ENCODE measurements at places on chromosomes 11 and 22. TPM values are rescaled to one million over a fixed set of nuclear protein-coding genes. Genes with fewer than 3 reads are reported as not detected.

Gene GP1BB
- 5.9 TPM for total RNA-seq

Gene MLC1
- total RNA-seq, result not detected

Gene OR1S2
- not detected for total RNA-seq

DNA sequence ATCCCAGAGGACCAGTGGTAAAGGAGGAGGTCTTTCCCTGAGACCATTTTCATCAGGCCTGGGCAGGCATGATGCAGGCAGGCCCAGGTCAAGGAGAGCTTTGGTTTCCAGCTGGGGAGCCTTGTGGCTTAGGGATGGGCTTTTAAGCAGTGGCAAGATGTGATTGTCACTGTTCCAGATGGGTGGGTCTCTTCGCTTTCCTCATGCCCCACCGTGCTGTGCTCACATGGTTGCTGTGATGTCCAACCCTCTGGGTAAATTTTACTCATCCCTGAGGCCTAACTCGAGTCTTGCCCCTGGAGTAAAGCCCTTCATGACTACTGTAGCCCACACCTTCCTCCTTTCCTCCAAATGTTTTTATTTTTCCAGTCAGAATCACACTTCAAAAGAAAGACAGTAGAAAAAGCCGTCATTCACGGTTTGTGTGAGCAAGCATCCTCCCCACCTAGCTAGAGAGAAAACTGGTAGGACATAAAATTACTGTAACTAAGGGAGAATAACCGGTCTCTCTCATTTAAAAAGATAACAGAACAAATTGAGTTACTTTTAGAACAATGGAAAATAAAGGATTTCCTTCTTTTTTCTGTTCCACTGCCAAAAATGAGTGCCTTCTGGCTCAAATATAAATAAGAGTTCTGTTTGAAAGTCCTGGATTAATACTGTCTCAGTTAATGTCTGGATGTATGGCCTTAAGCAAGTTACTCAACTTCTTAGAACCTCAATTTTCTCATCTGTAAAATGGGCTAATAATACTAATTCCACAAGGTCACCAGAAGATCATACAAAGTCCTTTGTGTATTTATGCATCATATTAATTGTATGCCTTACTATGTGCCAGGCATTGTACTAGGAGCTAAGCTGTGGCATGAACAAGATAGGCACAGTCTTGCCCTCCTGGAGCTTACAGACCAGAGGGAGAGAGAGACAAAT is 84.9 kb downstream of the ME3 start:
- H3K4me1 ChIP-seq, result peaks cover 12% of the 10 kb centered on the region
- H3K27ac ChIP-seq, result no peak overlapping the region
- H3K36me3 ChIP-seq, result no peaks in the 10 kb centered on the region
- no peaks in the 10 kb centered on the region for H3K27me3 ChIP-seq
- no peak for DNase-seq
- no peak overlapping the region for H3K4me3 ChIP-seq

- no peak overlapping the region for H3K4me3 ChIP-seq
- no peaks in the 10 kb centered on the region for H3K36me3 ChIP-seq
- peaks cover 8% of the 10 kb centered on the region for H3K4me1 ChIP-seq
- H3K27me3 ChIP-seq, result no peaks in the 10 kb centered on the region
- no peak for DNase-seq
Observed at GRCh38 chr11:6574816-6575715, 28.4 kb downstream of the RRP8 start.

DNA sequence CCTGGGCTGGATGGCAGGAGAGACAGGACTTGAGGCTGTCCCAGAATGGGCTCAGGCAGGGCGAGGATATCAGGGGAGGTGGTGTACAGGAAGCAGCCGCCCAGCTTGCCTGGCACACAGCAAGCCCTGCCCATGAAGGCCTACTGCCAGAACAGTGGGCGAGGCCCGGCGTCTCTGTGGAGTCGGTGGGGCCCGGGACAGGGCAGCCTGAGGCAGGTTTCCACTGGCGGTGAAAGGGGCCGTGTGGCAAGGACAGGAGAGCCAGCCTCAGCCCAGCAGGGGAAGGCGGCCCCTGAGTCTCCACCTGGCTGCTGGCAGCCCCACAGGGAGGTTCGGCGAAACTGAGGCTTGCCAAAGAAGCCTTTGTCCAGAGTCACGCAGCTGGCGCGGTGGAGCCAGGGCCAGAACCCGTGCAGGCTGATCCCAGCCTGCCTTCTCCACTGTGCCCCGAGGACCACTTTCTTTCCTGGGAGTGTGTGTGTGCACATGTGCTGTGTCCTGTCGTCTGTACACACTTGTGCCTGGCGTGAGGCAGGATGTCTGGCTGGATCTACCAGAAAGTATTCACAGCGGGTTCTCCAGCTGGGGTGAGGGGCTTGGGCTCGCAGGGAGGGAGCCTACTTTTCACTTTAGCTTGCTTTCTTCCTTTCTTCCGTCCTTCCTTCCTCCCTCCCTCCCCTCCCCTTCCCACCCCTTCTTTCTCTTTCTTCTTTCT is 1.2 kb downstream of the TSPO start:
- no peaks in the 10 kb centered on the region for H3K27me3 ChIP-seq
- H3K4me1 ChIP-seq, result peaks cover 13% of the 10 kb centered on the region
- peak overlapping the region; percentile 73 for H3K27ac ChIP-seq
- peak; percentile 68 for DNase-seq
- no peaks in the 10 kb centered on the region for H3K36me3 ChIP-seq
- H3K4me3 ChIP-seq, result peak overlapping the region; percentile 70

DNA sequence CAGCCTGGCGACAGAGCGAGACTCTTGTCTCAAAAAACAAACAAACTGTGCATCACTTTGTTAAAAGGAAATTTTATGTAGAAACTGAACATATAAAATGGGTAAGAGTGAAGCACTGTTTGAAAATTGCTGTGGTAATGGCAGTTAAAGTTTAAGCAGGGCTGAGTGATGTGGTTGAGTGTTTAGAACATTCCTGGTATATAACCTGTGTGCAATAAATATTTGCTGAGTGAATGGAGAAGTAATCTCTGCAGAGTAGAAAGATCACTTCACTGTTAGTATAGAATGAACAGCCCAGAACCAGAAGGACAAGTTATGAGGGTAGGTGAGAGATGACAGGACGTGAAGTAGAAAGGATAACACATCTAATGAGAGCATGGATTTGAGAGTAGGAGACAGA is 27.3 kb downstream of the CECR2 start:
- no peak overlapping the region for H3K4me3 ChIP-seq
- no peaks in the 10 kb centered on the region for H3K4me1 ChIP-seq
- no peak overlapping the region for H3K27ac ChIP-seq
- no peaks in the 10 kb centered on the region for H3K27me3 ChIP-seq
- peak; percentile 35 for DNase-seq

GRCh38 chr22:25405841-25406509 is 158.5 kb upstream of the GRK3 start:
- H3K4me3 ChIP-seq, result peak overlapping the region; percentile 69
- no peak for DNase-seq
- no peak overlapping the region for H3K27ac ChIP-seq
- H3K36me3 ChIP-seq, result no peaks in the 10 kb centered on the region

DNA sequence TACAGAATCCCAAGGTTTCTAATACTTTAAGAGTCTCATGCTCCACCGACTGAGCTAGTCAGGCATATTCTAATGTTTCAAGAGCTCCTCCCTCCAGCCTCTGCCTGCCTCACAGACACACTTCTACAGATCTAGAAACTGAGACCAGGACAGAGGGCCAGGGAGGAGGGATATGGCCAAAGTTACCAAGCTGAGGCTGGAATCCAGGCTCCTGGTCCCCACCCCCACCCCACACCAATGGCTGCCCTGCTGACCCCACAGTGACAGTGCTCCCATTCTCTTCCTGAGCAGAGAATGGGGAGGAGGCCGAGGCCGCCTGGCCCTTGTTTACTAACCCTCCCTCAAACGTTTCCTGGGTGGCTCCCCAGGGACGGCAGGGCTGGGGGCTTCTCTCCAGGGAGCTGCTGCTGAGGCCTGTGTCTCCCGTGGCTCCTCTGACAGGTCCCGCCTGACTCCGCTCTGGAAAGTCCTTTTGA is 2.2 kb downstream of the PLEKHB1 start:
- H3K36me3 ChIP-seq, result no peaks in the 10 kb centered on the region
- no peak for DNase-seq
- H3K27ac ChIP-seq, result no peak overlapping the region
- no peaks in the 10 kb centered on the region for H3K27me3 ChIP-seq

DNA sequence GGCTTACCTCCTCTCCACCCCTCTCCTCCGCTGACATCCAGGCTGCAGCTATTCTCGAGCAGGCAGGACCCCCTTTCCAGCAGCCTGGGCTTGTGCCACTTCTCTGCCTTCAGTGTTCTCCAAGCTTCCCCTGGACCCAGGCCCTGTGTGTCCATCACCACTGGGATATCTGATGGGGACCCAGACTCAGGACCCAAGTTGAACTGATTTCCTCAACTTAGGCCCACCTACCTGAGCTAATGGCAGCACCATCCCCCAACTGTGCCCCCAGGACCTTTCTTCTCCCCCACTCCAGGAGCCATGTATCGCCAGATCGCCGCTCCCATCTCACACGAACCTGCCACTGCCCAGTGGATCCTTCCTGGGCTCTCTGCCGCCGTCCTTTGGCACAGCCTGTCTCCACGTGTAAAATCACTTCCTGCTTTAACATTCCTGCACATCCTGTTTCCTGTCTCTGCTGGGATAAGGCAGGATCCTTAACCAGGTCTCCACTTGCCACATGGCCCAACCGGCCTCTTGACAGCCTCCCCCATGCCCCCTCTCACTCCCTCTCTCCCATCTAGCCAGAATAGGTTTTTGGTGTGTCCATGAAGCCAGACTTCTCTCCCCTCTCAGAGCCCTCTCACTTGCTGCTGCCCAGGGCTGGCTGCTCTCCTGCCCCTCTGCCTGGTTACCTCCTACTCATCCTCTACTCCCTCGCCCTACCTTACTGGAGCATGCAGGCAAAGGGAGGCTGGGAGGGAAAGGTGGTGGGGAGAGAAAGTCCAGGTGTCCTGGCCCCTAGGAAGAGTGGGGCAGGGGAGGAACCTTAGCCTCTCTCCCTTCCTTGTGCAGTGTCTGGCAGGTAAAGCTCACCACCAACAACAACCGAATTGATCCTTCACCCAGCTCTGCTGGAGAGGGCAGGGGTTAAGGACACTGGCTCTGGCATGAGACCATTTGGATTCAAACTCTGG is 9.4 kb downstream of the SPATA19 start:
- 0 out of 2 replicates have a peak, but pooled peaks cover 6% of the 10 kb centered on the region for H3K27me3 ChIP-seq
- H3K27ac ChIP-seq, result no peak overlapping the region
- no peaks in the 10 kb centered on the region for H3K36me3 ChIP-seq
- DNase-seq, result no peak
- no peaks in the 10 kb centered on the region for H3K4me1 ChIP-seq
- H3K4me3 ChIP-seq, result no peak overlapping the region

GRCh38 chr22:37198258-37199102 is 10.4 kb upstream of the C1QTNF6 start:
- peak; percentile 81 for DNase-seq
- H3K27ac ChIP-seq, result peak overlapping the region; percentile 97
- H3K4me1 ChIP-seq, result peaks cover 40% of the 10 kb centered on the region
- no peaks in the 10 kb centered on the region for H3K36me3 ChIP-seq
- H3K27me3 ChIP-seq, result no peaks in the 10 kb centered on the region

DNA sequence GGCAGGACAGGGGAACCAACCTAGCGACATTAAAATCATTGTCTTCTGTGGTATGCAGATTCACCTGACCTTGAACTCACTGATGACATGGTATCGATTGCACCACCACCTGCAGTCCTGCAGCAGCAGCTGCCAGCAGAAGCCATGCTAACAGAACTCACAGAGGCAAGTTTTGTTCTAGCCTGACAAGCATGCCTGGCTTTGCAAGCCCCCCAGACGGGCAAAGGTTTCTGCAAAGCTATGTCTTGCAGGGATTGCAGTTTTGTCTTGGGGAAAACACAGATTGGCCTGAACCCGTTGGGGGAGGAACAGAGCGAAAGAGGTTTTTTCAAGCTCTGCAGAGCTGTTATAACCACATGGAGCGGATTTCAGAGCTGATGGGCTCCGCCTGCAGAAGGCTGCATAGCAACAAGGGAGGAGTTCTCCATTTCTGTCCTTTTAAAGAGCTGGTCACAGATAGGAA is 221.0 kb downstream of the HIPK3 start:
- no peak overlapping the region for H3K27ac ChIP-seq
- H3K4me1 ChIP-seq, result peaks cover 16% of the 10 kb centered on the region
- DNase-seq, result no peak
- no peaks in the 10 kb centered on the region for H3K36me3 ChIP-seq

DNA sequence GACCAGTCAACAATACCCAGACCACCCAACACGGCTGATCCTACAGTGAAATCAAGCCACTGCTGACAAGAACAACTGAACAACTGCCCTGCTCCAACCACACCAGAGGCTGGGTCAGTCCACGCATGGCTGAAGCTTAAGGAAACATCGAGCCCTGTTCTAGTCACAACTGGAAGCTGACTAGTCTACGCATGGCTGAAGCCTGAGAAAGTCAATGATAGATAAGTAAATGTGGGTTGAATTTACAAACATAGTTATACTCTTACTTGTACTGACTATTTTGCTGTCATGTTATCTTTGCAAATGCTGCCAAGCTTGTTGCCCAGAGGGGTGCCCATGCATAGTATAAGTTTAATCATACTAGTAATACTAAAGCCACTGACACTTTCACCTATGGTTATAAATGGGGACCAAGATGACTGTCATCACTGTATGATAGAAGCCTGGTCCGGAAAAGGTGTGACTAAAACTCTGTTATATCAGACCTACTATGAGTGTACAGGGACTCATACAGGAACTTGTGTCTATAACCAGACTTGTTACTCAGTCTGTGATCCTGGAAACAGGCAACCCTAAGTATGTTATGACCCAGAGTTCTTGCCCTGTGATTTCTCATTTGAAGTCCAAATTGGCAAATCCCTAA is 43.4 kb upstream of the GLYAT start:
- H3K4me1 ChIP-seq, result peaks cover 17% of the 10 kb centered on the region
- no peak overlapping the region for H3K4me3 ChIP-seq
- no peak for DNase-seq
- H3K27ac ChIP-seq, result no peak overlapping the region
